ENCODE measurements at places on chromosomes 11 and 22.

DNA sequence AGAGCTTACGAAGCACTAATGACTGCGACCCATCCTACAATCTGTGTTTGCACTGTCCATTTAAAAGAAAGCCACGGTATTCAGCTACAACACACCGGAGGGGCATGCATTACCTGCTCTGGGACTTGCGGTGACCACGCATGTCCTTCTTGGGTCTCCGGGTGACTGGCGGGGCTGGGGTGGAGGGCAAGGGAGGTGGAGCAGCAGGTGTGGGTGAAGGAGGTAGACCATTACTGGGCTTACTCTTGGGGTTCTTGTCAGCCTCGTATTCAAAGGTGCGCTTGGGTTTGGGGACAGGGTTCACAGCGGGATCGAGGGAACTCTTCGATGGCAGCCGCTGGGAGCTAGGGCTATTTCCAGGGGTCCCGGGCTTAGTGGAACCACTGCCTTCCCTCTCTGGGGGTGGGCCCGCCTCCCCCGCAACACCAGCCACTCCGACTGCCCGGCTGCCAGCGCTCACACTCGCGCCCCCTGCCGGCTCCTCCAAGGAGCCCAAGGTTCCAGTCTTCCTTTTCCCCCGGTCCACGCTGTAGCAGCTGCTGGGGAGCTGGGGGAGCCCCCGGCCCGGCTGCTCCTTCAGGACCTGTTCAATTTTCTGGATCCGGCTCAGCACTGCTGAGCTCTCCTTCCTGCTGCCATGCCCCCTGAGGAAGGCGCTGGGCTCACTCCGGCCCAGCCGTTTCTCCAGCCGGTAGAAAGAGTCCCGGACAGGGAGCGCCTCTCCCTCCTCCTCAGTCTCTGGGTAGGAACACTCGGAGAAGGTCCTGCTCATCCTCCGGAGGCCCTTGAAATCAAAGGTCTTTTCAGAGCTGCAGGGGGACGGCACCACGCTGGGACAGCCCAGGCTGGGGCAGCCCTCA, 47.5 kb downstream of the RPL27A start:
- DNase-seq: no peak

GRCh38 chr22:46528121-46528610, 9.3 kb downstream of the CELSR1 start:
- DNase-seq: no peak

- no peak for DNase-seq
These were observed 4.0 kb downstream of the PTDSS2 start for GRCh38 chr11:454043-454442.

- DNase-seq: no peak
These were observed 13.9 kb upstream of the MYO18B start for GRCh38 chr22:25728071-25728470.

- no peak for DNase-seq
These were observed 21.5 kb upstream of the PVALB start for GRCh38 chr22:36838119-36839030.

DNA sequence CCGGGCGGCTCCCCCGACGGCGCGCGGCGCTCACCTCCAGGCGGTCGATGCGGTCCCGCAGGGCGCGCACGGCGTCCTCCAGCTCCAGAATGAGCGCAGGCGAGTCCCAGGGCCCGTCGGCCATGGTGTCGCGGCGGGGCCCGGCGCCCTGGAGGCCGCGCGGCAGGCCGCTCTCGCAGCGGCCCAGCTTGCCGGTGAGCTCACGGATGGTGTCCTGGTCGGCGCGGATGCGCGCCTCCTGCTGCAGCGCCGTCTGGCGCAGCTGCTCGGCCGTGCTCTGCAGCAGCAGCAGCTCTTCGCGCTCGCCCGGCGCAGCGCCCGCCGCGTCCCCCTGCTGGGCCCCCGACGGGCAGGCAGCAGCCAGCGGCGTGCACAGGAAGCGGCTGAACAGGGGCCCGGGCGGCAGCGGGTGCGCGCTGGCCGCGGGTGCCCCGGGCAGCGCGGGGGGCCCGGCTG, 599 bp downstream of the NPTXR start:
- peak; percentile 29 for DNase-seq

GRCh38 chr11:57461841-57462489, 1.6 kb downstream of the RTN4RL2 start:
- DNase-seq: no peak

DNA sequence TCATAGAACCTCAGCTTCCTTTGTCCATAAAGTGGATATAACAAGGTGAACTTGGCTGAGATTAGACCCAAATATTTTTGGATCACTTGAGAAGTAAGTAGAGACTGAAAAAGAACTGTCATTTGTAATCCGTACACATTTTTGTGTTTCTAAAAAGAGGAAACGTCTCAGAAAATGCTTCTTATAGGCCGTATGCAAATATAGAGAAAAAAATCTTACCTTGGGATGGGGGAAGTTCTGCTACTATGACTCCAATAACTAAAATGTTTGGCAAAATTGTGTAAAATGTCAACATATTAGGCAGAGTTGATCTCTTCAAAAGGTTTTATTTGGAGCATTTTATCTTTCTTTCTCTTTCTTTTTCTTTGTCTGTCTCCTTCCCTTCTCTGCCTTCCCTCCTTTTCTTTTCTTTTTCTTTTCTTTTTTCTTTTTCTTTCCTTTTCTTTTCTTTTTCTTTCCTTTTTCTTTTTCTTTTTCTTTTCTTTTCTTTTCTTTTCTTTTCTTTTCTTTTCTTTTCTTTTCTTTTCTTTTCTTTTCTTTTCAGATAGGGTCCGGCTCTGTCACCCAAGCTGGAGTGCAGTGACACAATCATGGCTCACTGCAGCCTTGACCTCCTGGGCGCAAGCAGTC, 48.2 kb downstream of the ADM start:
- no peak for DNase-seq

GRCh38 chr11:78438298-78438975, 20.8 kb upstream of the GAB2 start:
- DNase-seq: no peak

DNA sequence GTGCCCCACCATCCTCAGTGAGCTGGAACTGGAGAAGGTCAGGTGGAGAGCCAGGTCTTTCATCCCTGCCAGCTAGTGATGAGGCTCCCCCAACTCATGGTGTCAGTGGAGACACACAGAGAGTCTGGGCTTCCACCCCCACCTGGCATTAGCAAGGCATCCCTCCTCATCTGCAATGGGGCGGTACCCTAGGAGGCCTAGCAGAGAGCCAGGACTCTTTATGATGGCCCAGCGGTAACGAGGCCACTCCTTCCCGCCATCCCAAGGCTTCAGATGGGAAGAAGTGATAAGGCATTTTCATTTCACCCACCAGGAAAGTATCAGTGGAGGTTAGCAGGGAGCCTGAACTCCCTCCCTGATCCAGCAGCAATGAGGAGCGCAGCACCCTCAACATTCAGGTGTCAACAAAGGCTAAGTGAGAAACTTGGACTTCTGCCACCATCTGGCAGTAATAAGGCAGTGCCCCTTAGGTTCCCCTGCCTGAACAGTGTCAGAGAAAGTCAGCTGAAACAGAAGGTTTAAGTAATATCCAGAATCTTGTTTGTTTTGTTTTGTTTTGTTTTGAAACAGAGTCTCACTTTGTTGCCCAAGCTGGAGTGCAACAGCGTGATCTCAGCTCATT, 40.5 kb upstream of the FBLN1 start:
- no peak for DNase-seq

DNA sequence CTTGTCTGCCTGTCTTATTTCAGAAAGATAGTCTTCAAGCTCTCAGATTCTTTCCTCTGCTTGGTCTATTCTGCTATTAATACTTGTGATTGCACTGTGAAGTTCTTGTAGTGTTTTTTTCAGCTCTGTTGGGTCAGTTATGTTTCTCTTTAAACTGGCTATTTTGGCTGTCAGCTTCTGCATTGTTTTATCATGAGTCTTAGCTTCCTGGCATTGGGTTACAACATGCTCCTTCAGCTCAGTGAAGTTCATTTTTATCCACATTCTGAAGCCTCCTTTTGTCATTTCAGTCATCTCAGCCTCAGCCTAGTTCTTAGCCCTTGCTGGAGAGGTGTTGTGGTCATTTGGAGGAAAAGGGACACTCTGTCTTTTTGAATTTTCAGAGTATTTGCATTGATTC, 15.5 kb upstream of the DEPDC7 start:
- DNase-seq: no peak

GRCh38 chr22:28443526-28443876, 236.1 kb downstream of the TTC28 start:
- no peak for DNase-seq

DNA sequence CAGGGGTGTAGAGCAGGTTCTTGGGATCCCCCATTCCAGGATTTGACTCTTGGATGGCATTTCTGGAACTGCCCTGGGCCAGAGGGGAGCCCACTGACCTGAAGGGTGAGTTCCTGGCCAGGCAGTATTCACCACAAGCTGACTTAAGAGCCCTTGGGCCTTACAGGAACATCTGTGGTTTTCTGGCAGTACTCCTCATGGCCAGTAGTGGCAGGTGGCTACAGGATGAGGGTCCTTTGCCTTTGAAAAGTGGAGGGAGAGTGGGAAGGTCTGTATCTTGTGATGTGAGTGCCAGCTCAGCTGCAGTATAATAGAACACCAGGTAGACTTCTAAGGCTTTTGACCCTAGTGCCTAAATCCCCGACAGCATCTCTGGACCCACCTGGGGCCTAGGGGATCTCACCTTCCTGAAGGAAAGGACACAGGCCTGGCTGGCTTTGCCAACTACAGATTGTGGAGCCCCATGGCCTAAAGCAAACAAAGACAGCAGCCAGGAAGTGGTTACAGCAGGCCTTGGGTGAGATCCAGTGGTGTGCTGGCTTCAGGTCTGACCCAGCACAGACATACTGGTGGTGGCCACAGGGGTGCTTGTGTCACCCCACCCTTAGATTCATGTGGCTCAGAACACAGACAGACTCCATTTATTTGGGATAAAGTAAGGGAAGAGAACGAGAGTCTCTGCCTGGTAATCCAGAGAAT, 9.0 kb downstream of the OR51S1 start:
- DNase-seq: no peak

GRCh38 chr11:96187822-96188221, 155.2 kb downstream of the MAML2 start:
- no peak for DNase-seq

DNA sequence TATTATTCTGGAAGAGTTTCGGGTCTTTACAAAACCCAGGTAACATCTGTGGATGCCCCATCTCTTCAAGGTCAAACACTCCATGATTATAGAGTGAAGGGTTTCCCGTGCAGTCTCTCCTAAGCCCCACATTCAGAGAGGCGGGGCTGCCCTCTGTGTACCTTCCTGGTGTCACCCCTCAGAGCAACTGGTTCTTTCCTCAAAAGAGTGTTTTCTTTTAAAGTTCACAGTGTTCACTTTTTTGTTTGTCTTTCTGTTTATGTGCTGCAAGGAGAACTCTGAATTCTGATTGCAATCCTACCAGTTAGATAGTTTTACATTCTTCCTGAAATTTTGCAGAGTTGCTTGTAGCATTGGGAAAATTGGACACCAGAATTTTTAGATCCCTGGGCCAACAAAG, 190.2 kb downstream of the ADAMTS15 start:
- no peak for DNase-seq

DNA sequence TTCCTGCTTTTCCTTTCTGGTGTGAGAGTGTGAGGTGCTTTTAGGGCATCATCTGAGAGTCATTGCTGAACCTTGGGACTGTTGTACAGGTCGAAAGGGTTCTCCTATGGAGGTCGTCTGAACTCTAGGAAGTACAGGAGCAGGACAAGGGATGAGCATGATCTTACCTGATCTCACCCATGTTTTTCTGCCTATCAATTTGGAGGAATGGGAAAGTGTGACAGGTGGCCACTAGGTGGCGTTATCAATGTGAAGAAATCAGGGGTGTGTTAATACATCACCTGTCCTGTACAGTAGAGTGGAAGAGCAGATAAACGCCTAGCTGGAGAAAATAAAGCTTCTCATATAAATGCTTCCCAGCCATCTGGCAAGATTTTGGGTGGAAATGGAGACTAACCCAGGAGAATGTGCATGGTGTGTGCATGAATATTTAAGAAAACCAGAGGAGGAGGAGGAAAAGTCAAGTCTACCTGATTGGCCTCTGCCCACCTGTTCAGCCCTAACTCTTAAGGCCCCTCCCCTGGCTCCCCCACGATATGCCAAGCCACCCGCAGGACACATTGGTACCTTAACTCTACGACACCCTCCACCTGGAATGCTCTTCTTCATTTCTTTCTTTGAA, 72.0 kb upstream of the NARS2 start:
- peak; percentile 23 for DNase-seq

DNA sequence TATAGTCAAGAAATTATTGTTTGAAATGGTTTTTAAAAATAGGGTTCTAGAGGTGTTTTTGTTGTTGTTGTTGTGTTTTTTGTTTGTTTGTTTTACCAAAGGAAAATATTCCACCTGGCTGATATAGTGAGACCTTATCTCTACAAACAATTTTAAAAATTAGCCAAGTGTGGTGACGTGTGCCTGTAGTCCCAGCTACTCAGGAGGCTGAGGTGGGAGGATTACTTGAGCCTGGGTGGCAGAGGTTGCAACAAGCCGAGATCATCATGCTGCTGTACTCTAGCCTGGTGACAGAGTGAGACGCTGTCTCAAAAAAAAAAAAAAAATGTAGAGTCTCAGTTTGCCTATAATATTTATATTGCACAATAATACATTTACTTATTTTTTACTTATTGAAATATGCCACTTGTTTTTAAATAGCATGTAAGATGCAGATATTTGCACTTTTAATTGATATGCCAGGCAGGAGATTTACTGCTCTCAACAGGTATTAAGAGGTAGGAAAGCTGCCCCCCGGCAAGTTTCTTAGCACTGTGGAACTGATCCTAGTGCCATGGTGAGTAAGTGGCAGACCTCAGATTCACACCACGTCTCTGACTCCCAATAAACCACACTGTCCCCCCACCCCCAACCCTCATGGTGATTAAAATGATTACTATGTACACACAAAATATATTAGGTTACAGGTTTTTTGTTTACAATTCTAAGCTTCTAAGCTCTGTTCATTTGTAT, 157.4 kb downstream of the TEAD1 start:
- no peak for DNase-seq

- no peak for DNase-seq
These were observed 4.1 kb upstream of the NUDT8 start for GRCh38 chr11:67633758-67634365.

- no peak for DNase-seq
These were observed 62.0 kb downstream of the NCAM1 start for GRCh38 chr11:113023228-113023627.

- DNase-seq: no peak
These were observed 531 bp downstream of the DAGLA start for GRCh38 chr11:61680622-61681221.
